Foreskin keratinocyte (primary cell): ENCODE measurements at places on chromosomes 3 and 15. TPM values are rescaled to one million over a fixed set of nuclear protein-coding genes. Genes with fewer than 3 reads are reported as not detected.

- no peak for DNase-seq
Observed at GRCh38 chr3:35651426-35651825, 12.1 kb downstream of the ARPP21 start.

- DNase-seq, result no peak
Observed at GRCh38 chr3:50557915-50558314, 9.6 kb downstream of the C3orf18 start.

The ACTC1 gene
- total RNA-seq, result not detected in 2 replicates

DNA sequence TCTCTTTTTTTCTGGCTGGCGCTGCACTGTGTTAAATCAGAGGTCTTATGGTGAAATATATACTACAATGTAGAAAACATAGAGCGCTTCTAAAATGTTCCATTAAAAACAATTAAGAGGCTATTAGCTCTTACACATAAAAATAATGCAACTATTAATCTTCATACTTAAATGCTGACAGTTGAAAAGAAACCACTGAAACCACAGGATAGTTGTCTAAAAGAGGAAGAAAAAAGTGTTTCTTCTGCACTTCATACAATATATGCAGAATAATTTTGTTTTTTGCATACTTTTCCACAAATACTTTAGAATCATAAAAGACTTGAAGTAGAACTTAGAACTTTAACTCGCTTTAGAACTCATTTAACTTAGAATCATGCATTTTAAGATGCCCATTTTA lies 170.5 kb downstream of the PYDC2 start:
- no peak for DNase-seq

GRCh38 chr3:111299192-111299615 lies 227.6 kb downstream of the NECTIN3 start:
- peak; percentile 51 for DNase-seq
